ENCODE measurements at places on chromosomes 5 and 9.
A peak's percentile ranks its signal among the peaks of the same experiment; 100 is the strongest.

- no peak for DNase-seq
- no peaks in the 10 kb centered on the region for H3K36me3 ChIP-seq
- no peak overlapping the region for H3K4me3 ChIP-seq
- H3K27me3 ChIP-seq, result no peaks in the 10 kb centered on the region
- H3K27ac ChIP-seq, result no peak overlapping the region
Observed at GRCh38 chr5:72453246-72453775, 53.9 kb downstream of the ZNF366 start.

GRCh38 chr5:67262206-67262605 lies 65.6 kb upstream of the CD180 start:
- H3K4me3 ChIP-seq, result no peak overlapping the region
- no peaks in the 10 kb centered on the region for H3K4me1 ChIP-seq
- H3K36me3 ChIP-seq, result no peaks in the 10 kb centered on the region
- DNase-seq, result no peak

- H3K36me3 ChIP-seq, result no peaks in the 10 kb centered on the region
- no peaks in the 10 kb centered on the region for H3K4me1 ChIP-seq
- H3K27ac ChIP-seq, result no peak overlapping the region
- DNase-seq, result no peak
- H3K27me3 ChIP-seq, result no peaks in the 10 kb centered on the region
Observed at GRCh38 chr5:174109698-174110260, 64.3 kb downstream of the NSG2 start.

DNA sequence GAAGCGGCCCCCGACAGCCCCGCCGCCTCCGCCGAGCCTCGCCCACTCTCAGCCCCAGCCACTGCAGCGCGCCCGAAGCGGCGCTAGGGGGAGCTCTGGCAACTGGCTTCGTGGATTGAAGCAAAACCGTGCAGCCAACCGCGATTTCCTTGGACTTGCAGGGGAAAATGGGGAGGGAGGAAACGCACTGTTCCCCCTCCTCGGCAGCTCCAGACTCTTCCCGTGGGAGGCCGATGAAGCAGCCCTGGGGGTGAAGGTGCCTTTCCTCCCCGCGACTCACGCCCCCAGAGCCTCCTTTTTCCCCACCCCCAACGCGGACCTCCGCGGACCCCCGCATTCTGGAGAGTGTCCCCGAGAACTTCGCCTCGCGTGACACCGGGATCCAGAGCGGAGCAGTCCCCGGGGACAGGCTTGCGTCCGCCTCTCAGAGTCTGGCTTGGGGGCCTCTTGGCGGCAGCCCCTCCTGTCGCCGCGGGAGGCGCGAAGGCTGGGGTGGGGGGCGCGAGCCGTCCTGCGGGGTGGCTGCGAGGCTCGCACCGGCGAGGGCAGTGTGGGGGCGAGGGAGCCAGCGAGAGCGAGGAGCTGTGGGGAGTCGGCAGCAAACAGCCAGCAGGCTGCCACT lies 3.8 kb downstream of the IER5L start:
- peak; percentile 68 for DNase-seq
- peak overlapping the region; percentile 67 for H3K4me3 ChIP-seq
- peaks cover 4% of the 10 kb centered on the region for H3K27me3 ChIP-seq
- no peaks in the 10 kb centered on the region for H3K4me1 ChIP-seq

- no peak overlapping the region for H3K27ac ChIP-seq
- H3K4me1 ChIP-seq, result peaks cover 22% of the 10 kb centered on the region
- DNase-seq, result no peak
- H3K4me3 ChIP-seq, result no peak overlapping the region
Observed at GRCh38 chr9:125633116-125633745, 73.8 kb downstream of the MAPKAP1 start.

- peaks cover 37% of the 10 kb centered on the region for H3K4me1 ChIP-seq
- no peak for DNase-seq
- H3K27ac ChIP-seq, result no peak overlapping the region
- no peaks in the 10 kb centered on the region for H3K27me3 ChIP-seq
- peaks cover 14% of the 10 kb centered on the region for H3K36me3 ChIP-seq
Observed at GRCh38 chr9:89323390-89323789, 5.1 kb downstream of the SECISBP2 start.

DNA sequence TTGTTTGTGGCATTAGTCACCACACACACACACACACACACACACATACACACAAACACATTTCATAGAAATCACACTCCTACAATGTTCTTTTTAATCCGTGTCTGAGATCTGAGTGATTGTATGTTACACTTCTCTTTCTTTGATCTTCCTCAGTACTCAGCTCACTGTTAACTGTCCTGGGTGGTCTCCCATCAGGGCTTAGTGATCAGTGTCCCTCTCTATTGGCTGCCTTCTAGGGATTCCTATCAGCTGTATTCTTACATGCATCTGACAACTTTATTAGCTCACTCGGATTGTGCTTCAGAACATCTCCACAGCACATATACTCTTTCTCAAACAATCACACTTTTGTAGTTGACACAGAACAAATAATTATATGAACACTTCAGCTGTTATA lies 170.2 kb upstream of the POU5F2 start:
- H3K36me3 ChIP-seq, result no peaks in the 10 kb centered on the region
- H3K4me1 ChIP-seq, result no peaks in the 10 kb centered on the region
- H3K27ac ChIP-seq, result no peak overlapping the region

GRCh38 chr9:35695943-35696401 lies 6.2 kb upstream of the TPM2 start:
- H3K27me3 ChIP-seq, result no peaks in the 10 kb centered on the region
- no peak overlapping the region for H3K4me3 ChIP-seq
- H3K36me3 ChIP-seq, result peaks cover 41% of the 10 kb centered on the region
- H3K27ac ChIP-seq, result no peak overlapping the region
- DNase-seq, result no peak
- peaks cover 6% of the 10 kb centered on the region for H3K4me1 ChIP-seq

DNA sequence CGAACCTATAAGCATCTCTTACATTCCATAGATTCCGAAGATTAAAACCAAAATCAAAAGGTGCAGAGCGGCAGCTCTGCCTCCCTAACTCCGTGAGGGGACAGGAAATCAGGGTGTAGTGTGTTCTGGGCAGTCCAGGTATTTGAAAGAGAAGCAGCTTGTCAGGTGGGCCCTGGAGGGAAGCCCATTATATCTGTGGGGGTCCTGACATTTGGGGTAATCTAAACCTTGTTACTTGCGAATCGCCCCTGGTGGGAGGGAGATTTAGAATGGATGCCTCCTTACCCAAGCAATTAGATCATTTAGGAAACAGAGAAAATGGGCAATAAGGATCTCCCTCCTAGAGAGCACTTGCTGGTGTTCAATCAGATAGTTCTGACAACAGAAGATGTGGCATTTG lies 126.9 kb downstream of the EFNA5 start:
- H3K27ac ChIP-seq, result no peak overlapping the region
- H3K27me3 ChIP-seq, result no peaks in the 10 kb centered on the region
- DNase-seq, result no peak
- no peaks in the 10 kb centered on the region for H3K36me3 ChIP-seq
- no peak overlapping the region for H3K4me3 ChIP-seq

DNA sequence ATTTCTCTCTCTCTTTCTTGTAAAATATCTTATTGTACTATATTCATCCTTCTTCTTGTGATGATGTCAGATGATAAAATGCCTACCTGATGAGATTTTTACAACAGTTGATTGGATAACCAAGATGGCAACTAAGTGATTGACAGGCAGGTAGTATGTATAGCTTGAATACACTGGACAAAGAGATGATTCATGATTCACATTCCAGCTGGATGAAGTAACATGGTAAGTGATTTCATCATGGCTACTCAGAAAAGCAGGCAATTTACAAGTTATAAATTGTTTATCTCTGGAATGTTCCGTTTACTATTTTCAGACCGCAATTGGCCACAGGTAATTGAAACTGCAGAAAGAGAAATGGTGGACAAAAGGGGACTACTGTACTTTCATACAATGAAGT lies 1471.7 kb upstream of the C9orf72 start:
- H3K27ac ChIP-seq, result no peak overlapping the region
- no peak overlapping the region for H3K4me3 ChIP-seq
- H3K4me1 ChIP-seq, result no peaks in the 10 kb centered on the region
- H3K27me3 ChIP-seq, result no peaks in the 10 kb centered on the region

DNA sequence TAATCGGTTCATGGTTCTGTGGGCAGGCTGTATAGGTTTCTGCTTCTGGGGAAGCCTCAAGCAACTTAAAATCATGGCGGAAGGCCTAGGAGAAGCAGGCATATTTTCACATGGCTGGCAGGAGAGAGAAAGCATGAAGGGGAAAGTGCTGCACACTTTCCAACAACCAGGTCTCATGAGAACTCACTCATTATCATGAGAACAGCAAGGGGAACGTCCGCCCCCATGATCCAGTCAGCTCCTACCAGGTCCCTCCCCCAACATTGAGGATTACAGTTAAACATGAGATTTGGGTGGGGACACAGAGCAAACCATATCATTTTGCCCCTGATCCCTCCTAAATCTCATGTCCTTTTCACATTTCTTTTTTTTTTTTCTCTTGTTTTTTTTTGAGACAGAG lies 82.1 kb downstream of the EHMT1 start:
- H3K27ac ChIP-seq, result no peak overlapping the region
- peaks cover 17% of the 10 kb centered on the region for H3K4me1 ChIP-seq
- DNase-seq, result no peak
- H3K4me3 ChIP-seq, result no peak overlapping the region
- H3K27me3 ChIP-seq, result no peaks in the 10 kb centered on the region

GRCh38 chr9:38057416-38058195 lies 11.4 kb downstream of the SHB start:
- DNase-seq, result no peak
- H3K4me1 ChIP-seq, result no peaks in the 10 kb centered on the region
- H3K27me3 ChIP-seq, result no peaks in the 10 kb centered on the region
- H3K27ac ChIP-seq, result no peak overlapping the region
- no peak overlapping the region for H3K4me3 ChIP-seq
- H3K36me3 ChIP-seq, result no peaks in the 10 kb centered on the region

DNA sequence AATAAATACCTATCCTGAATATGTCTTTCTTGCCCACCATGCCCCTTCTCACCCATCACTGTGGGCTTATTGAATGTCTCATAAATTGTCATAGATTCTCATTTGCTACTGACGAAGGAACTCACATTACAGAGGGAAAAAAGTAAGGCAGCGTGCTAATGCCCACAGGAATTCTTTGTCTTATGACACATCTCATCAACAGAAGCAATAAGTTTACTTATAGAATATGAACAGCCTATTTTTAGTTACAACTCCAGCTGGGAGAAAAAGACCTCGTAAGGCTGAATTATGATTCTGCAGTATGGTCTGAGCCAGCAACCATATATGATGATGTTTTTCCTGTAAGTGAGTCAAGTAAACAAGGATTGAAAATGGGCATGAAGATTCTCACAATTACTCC lies 22.4 kb upstream of the ATG10 start:
- H3K27me3 ChIP-seq, result no peaks in the 10 kb centered on the region
- no peak overlapping the region for H3K27ac ChIP-seq
- no peaks in the 10 kb centered on the region for H3K36me3 ChIP-seq
- H3K4me1 ChIP-seq, result no peaks in the 10 kb centered on the region

GRCh38 chr5:123132316-123132715 lies 43.3 kb downstream of the PRDM6 start:
- DNase-seq, result no peak
- H3K27ac ChIP-seq, result no peak overlapping the region
- H3K27me3 ChIP-seq, result no peaks in the 10 kb centered on the region
- H3K36me3 ChIP-seq, result no peaks in the 10 kb centered on the region
- H3K4me1 ChIP-seq, result no peaks in the 10 kb centered on the region

- H3K27me3 ChIP-seq, result no peaks in the 10 kb centered on the region
- H3K4me1 ChIP-seq, result peaks cover 33% of the 10 kb centered on the region
- H3K27ac ChIP-seq, result peak overlapping the region; percentile 51
- H3K36me3 ChIP-seq, result no peaks in the 10 kb centered on the region
- DNase-seq, result peak; percentile 61
Observed at GRCh38 chr5:74630453-74631066, 10.0 kb downstream of the ENC1 start.

DNA sequence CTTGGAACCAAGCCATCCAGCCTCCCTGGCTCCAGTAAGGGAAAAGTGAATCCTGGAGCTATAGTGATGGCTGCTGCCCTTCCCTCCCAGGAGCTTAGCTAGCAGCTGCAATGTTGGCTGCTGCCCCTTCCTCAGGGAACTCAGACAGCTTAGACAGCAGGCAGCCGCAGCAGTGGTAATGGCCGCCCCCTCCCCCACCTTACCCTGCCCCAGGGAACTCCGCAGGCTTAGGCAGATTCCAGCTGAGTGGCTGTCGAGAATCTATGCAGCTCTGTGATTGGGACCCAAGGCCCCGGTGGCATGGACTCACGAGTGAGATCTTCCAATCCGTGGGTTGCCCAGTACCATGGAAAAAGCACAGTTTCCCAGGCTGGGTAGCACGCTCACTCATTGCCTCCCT lies 378.6 kb downstream of the NNT start:
- H3K4me3 ChIP-seq, result no peak overlapping the region
- H3K27me3 ChIP-seq, result no peaks in the 10 kb centered on the region
- H3K4me1 ChIP-seq, result no peaks in the 10 kb centered on the region
- H3K36me3 ChIP-seq, result no peaks in the 10 kb centered on the region
